Fibroblast of villous mesenchyme (primary cell): ENCODE measurements at places on chromosomes 6 and 20.

DNA sequence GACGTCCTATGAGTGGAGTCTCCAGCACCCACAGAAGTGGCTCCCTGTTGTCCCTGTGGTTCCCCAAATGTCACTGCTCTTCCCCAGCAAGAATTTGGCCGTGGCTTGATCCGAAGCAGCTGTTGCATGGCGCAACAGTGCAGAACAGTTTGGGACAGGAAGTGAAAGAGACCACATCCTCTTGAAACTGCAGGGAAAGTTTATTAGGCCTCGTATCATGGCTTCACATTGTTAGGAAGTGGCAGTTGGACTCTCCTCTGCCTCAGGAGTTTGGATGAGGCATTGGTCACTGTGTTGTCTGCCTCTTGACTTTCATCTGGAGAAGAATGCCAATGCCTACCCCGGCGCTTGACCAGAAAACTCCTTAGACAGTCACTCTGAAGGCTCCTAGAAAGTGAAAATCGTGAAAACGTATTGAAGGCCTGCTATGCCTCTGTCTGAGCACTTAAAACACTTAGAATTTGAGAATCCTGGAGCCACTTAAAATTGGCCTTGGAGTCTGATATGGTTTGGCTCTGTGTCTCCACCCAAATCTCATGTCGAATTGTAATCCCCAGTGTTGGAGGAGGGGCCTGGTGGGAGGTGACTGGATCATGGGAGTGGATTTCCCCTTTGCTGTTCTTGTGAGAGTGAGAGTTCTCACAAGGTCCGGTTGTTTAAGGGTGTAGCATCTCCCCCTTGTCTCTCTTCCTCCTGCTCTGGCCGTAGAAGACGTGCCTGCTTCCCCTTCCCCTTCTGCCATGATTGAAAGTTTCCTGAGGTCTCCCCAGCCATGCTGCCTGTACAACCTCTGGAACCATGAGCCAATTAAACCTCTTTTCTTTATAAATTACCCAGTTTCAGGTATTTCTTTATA, 334.9 kb upstream of the JARID2 start:
- DNase-seq: peak; percentile 72

GRCh38 chr6:5058254-5058653, 26.9 kb upstream of the PPP1R3G start:
- no peak for DNase-seq

DNA sequence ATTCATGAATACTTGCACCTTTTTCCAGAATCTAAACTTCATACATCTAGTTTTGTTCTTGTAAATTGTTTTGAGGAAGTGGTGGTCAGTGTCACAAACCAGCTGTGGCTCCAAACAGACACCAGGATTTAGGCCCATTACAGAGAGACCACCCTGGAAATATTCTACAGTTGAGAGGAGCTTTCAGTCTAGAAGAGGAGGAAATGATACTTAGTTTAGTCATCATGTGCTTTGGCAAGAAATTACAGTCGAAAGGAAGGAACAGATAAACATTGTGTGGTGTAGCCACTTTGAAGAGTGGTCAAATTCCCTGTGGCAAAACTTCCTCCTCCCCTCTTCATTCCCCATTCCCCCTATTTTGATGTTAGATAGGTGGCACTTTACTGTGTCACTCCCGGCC, 15.7 kb downstream of the DCBLD1 start:
- peak; percentile 72 for DNase-seq

DNA sequence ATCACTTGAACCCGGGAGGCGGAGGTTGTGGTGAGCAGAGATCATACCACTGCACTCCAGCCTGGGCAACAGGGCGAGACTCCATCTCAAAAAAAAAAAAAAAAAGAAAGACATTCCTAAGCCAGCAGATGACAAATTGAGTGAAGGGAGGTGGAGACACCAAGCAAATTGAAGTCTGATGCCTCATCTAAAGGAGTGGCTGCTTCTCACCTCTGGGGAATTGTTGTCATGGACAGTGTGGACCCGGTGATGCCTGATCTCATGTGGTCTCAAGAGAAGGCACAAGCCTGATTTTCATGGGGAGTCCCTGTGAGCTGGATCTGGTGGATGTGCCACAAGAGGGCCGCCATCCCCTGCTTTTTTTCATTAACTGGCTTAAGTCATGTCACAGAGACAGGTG, 272.0 kb downstream of the ZNF217 start:
- DNase-seq: no peak

DNA sequence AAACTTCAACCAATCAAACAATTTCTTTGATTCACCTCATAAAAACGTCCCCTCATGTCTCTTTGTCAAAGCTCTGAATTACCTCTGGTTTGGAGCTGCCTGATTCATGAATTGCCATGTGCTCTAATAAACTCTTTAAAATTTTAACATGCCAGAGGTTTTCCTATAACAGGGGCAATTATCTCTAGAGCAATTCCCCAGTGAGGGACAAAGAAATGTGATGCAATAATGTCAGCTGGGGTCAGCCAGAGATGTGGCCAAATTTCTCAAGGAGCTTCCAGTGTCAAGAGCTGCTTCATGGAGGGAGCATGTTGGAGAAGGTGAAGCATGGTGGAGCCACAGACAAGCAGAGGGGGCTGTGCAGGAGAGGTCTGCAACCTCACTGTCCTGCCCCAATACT, 38.7 kb upstream of the RFPL4B start:
- DNase-seq: no peak

DNA sequence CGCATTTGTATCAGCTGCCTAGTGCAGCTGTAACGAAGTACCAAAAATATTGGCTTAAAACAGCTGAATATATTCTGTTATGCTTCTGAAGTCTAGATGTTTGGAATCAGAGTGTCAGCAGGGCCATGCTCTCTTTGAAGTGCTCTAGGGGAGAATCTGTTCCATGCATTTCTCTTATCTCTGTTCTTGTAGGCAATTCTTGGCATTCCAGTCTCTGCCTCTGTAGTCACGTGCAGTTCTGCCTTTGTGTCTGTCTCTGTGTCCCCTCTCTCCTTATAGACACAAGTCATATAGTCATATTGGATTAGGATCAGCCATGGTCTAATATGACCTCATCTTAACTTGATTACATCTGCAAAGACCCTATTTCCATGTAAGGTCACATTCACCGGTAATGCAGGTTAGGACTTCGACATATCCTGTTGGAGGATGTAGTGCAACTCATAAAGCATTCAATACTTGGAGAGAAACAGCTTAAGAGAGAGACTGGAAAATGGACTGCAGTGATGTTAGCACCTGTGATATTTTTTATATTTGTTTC, 18.6 kb downstream of the FAM83B start:
- DNase-seq: no peak

- no peak for DNase-seq
These were observed 28.7 kb downstream of the ECT2L start for GRCh38 chr6:138824482-138825144.

GRCh38 chr6:109379711-109380110, 2.6 kb downstream of the CD164 start:
- DNase-seq: peak; percentile 24

- no peak for DNase-seq
These were observed 84.3 kb downstream of the FRK start for GRCh38 chr6:115976321-115976870.

DNA sequence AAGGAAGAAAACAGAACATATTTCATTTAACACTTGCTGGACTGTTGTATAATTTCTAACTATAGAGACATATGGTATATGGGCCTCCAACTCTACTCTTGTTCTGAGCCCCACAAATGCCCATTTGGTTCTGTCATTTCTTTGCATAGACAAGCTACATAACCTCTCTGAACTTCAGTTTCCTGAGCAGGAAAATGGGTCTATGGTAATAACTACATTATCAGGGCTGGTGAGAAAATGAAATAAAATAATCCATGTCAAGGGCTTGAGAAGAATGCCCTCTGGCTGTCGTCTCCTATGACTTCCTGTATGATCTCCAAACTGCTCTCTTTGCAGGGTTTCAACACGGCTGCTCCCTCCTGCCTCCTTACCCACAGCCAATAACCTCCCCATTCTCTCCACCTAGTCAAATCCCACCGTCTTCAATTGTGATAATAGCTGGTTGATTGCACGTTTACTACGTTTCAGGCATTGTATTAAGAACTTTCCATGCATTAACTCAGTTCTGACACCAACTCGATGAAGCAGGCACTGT, 12.0 kb downstream of the ZCCHC3 start:
- DNase-seq: peak; percentile 71

DNA sequence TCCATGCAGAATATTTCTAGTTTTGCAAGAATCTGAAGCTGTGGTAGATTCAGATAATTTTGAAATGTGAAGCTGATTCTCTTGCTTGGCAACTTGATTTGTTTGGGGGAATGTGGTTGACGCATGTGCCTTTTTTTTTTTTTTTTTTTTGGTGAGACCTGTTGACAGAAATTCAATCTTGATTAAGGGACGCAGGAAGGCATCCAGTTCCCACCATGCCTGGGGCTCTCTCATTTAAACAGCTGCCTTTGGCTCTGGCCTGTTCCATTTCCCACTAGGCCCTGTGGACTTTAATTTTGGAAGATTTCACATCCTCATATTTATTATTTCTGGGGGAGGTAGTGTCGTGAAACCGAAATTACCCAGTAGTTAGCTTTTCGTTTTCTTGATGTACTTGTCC, 8.6 kb downstream of the TPX2 start:
- no peak for DNase-seq

GRCh38 chr6:163877877-163878639, 463.5 kb downstream of the QKI start:
- no peak for DNase-seq

GRCh38 chr20:20829681-20830080, 117.2 kb upstream of the RALGAPA2 start:
- DNase-seq: no peak

DNA sequence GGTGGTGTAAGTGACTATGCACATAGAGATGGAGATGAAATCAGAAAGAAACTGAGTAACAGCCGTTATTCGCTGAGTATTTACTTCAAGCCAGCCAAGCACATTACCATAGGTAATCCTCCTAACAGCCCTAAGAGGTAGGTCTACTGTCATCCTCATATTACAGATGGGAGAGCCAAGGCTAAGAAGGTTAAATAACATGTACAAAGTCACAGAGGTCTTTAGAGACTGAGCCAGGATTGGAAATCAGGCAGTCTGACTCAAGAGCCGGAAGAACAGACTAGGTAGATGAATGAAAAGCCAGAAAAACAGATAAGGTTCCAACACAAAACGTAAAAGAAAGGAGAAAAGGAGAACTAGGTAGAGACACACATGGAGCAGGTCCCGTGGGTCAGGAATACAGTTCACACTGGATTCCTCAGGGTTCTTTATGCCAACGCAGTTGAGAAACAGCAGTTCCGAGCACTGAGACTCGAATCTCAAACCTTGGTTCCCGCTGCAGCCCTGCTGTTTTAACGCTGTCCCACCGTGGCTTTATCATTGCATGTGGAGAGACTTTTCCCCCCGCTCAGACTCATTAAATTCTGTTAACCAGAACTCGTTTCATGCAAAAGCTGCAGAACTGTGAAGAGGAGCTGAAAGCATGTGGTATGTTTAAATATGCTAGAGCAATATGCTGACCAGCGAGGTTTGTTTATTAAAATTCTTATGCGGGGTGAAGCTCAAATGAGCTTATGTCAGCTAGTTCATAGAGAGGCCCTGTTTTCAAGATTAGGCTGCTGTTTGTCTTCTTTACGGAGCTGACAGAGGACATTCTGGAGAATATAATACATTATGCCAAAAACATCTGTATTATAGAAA, 537.9 kb downstream of the CD83 start:
- DNase-seq: peak; percentile 43

- DNase-seq: no peak
These were observed 134.3 kb upstream of the PMEPA1 start for GRCh38 chr20:57843941-57844625.

GRCh38 chr20:40521962-40522361, 167.1 kb downstream of the MAFB start:
- DNase-seq: no peak

GRCh38 chr20:61775423-61775822, 290.3 kb downstream of the TAF4 start:
- no peak for DNase-seq

- no peak for DNase-seq
These were observed 79.0 kb downstream of the IPCEF1 start for GRCh38 chr6:154277629-154278017.

DNA sequence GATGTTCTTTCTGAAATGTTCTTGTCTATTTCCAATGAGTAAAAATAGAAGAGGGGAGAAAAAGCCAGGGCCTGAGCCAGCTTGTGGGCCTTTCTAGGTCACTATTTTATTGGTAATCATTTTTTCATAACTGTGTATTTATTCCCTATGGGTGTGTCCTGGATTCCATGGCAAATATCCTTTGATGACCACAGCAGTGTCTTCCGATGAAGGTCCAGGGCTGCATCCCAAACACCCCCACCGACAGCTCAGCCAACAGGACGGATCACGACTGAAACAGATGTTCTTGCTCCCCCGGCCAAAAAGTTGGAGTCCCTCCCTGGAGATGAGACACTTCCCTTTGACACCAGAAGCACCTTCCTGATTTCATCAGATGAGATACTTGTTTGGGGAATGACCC, 105.4 kb upstream of the PLEKHG1 start:
- no peak for DNase-seq

- no peak for DNase-seq
These were observed 22.5 kb downstream of the ARFGEF3 start for GRCh38 chr6:138184230-138184629.

GRCh38 chr6:37018198-37019064, 13.0 kb downstream of the FGD2 start:
- DNase-seq: peak; percentile 88

- DNase-seq: no peak
These were observed 362.2 kb downstream of the C6orf118 start for GRCh38 chr6:164947164-164947563.

DNA sequence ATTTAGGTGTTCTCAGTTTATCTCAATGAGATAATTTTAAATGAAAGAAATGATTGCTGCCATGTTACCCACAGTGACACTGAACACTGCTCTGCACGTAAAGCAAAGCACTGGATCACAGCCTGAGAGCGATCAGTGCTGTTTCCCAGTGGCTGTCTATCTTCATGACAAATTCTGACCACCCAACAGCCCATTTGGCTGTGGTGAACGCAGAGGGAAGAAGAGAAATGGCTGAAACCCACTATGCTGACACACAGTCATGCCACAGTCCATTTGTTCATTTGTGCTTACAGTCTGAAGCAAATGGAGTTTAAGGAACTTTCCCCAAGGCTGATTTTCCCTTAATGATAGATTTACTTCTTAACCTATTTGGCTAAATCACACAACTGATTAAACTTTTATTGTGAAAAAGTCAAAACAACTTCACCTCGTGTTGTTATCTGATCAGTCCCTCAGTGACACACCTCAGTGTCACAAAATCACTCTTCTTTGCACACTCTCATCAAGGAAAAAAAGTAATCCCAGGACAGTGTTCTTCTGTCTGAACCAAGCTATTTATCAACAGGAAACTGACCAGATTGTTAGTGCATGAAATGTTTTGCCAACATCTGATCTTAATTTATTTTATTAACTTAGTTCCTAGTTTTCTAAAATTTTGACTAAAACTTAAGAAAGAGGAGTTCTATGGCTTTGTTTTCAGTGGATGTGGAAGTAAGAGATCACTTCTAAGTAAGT, 225.1 kb downstream of the TBX18 start:
- no peak for DNase-seq
